Tibial artery (tissue), 4 donors: ENCODE measurements at places on chromosomes 12 and 14.

DNA sequence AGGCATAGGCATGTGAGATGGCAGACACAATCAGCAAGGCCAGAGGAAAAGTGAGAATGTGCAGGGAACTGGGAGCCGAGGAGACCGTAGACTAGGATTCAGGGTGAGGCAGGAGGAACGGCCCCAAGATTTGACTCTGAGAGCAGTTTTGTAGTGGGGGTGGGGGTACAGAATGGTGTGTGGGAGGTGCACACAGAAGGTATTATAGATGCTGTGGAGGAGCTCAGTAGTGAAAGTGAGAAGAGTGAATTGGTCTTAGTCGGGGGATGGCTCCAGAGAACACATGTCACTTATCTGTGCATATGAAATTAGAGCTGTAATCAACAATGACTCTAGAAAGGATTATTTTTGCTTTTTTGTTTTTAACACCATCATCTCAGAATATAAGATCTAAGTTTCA, 11.9 kb downstream of the ZNF664 start:
- no peak for DNase-seq

- peak; percentile 47 for DNase-seq
Observed at GRCh38 chr14:25049568-25050268, at the start of gene STXBP6. Gene STXBP6, minus strand, starts transcription at chr14:25050147. Its CDS starts 75,329 bp downstream, at chr14:24974818.

- DNase-seq, result no peak
Observed at GRCh38 chr14:66070542-66071319, 415.4 kb upstream of the CCDC196 start.

- no peak for DNase-seq
Observed at GRCh38 chr12:103590271-103590670, 3.2 kb downstream of the STAB2 start.
